ENCODE measurements at places on chromosomes 5 and 9. TPM values are rescaled to one million over a fixed set of nuclear protein-coding genes. Genes with fewer than 3 reads are reported as not detected.
A peak's percentile ranks its signal among the peaks of the same experiment; 100 is the strongest.

DNA sequence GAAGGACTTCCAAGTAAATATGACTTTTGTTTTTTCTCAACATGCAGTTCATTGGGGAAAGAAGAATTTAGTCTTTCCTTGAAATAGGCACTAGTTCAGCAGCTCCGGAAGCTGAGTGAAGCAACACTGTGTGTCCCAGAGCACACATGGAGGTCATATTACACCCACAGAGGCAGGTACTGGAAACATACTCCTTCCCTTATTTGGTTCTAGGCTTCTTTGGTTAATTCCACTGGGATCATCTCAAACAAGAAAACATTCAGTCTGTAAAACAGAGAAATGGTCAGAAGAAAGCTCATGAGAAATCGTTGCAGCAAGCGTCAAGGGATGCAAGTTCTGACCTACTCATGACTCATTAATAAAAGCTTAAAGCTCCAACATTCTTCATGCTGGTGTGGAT is 175.1 kb upstream of the PCSK5 start:
- DNase-seq = no peak

CNTLN gene
- 2.0 TPM for total RNA-seq

DNA sequence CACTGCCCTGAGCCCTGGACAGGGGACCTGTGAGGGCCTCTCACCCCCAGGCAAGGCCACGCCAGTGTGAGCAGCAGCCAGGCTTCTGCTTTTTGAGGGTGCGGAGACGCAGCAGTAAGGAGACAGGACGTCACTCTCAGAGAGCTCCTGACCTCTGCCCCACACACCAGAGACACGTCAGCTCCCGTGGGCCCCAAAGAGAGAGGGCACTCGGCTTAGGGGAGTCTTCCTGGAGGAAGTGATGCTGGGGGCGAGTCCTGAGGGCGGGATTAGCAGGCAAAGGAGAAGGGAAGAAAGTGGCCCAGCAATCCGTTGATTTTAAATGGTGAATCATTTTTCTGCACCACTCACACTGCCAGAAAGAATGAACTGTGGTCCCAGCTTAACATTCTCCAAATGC is 24.0 kb upstream of the SLC9A3 start:
- peak; percentile 38 for DNase-seq

SLC34A3 gene
- total RNA-seq = not detected

DNA sequence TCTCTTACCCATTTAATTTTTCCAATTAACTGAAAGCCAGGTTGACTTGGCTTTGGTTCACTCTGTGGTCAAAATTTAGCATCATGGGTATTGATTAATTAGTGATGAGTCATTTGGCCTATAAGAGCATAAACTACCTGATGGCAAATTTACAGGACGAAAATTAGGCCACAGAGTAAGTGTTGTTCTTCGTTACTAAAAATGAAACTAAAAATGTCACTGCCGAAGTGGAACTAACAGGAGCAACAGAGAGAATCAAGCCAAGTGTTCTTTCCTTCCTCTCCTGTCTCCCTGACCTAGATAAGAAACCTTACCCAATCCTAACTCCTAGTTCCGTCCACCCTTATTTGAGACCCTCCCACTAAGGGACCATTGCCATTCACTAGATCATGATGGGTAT is 176.9 kb downstream of the RAB3C start:
- no peak for DNase-seq

DNA sequence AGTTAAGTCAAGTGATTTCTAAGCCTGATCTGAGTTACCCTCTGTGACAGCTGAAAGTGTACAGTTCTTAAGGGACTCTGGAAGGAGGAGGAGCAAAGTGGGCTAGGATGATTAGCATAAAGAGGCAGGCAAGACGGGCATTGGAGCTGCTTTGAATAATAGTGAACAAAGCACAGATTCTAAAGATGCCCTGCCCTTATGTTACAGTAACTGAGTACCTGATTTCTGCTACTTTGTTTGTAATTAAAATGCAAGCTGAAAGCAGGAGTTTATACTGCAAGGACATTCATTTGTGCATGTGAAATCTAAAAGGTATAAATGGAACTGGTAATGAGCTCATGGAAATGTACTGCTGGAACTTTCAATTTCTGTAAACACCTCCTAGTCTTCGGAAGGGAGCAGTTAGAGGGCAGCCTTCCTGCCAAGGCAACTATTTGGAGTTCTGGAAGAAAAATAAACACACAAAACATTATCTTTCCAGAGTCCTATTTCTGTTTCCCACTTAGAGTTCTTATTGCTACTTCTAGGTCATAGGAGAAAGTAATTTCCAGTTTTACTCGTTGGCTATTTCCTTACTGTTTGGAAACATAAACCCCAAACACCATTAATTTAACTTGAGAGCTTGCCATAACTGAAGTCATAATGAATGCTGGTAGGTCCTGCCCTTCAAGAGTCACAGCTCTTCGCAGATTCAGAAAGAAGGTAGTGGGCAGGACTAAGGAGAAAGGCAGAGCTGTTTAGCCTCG is at the start of gene RANBP3L:
TSS of gene RANBP3L (minus strand) at position 45 of the 746 bp plus-strand sequence. CDS start 486 bp downstream, outside the sequence.
- peak; percentile 4 for DNase-seq

DNA sequence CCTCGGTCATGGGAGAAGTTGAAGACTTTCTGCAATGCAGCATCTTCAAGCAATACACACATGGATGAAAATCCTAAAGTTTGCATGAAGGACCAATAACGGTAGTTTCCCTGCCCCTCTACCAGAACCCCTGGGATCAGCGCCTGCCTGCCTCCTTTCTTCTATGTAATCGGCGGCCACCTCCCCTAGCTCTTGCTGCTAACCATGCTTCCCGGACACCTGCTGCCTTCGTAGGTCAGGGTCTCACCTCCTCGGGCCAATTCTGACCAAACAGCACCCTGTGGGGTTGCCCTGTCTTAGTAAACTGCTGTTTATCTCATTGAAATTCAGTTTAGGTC is 388 bp upstream of the MED10 start:
- no peak for DNase-seq

GRCh38 chr5:54655761-54656160 is 138.2 kb downstream of the SNX18 start:
- no peak for DNase-seq

DNA sequence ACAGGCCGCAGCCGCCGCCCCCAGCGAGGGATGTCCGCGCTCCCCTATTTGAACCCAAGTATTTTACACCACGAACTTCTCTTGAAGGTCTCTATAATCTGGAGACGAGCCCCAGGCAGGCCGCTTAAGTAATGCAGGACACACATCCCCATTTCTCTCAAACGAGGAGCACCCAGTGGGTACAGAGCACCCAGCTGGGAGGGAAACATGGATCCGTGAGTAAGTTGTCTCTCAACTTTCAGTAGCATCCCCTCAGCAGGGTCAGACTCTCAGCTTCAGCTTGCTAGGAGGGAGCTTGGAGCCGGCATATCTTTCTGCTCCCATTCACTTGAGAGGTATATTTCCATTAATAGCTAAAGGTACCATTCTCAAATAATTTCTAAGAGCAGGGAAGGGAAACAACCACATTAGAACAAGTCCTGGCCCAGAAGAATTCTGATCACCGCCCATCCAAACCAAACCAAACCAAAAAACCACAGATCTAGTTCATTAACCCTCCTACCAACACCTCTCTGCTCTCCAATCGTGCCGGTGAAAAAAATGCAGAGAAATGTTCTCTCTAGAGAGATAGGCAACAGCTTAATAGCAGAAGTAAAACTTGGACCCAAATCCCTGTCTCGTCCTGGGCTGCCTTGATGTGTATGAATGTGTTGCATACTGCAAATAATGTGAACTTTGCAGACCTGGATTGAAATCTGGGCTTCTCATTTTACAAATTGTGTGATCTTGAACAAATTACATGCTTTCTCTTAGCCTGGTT is 910 bp downstream of the TDRD7 start:
- no peak for DNase-seq

DNA sequence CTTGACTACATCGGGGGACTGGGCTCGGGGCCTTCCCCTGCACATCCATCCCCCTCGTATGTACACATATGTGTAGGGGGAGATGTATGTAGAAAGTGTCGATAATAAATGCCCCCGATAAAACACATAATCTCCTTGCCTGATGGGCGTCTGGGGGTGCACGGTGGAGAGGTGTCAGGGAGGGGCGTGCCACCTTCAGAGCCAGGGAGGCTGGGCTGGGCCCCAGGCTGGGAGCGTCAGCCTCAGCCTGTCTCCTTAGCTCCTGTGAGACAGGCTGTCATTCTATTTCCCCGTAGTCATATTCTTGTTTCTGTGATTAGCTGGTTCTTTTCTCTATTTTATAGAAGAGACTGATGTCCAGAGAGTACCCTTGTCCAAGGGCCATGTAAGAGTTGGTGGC is 4.7 kb upstream of the RXRA start:
- DNase-seq = no peak

DNA sequence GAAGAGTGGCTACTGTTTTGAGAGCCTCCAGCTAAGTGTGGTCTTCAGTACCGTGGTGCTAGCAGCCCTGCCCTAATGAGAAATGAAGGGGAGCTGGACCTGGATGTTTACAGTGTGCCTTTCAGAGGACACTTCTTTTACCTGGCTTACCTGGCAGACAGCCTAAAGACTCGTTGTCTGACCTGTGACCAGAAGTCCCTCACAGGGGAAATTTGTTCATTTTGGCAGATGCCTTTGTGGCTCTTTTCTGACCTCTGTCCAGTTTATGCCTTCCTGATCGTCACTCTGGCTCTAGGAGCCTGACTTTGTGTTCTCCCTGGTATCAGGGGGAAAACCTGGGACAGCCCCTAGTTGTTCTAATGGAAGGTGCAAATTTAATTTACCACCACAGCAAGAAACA is 475.1 kb downstream of the DMRTA1 start:
- DNase-seq = no peak

- DNase-seq = no peak
Measured at GRCh38 chr5:57736716-57737115, 254.1 kb upstream of the ACTBL2 start.
